ENCODE measurements at places on chromosomes 11 and 22.

GRCh38 chr11:88068848-88069554 is 106.2 kb downstream of the RAB38 start:
- no peak for DNase-seq

DNA sequence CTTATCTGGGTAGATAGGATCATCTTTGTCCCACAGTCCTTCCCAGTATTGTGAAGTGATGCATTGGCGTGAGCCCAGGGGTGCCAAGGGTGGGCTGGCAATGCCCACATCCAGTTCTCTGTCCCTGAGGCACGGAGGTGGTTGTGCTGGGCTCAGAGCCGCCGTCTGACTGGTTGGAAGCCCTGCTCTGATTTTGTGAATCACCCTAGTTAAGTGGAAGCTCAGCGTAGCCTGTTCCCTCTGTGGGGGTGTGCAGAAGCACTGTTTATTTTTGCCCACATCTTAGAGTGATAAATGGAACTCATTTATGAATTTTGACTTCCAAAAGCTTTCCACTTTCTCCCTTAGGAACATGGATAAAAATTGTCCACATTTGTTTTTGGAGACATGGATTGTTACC is 13.6 kb downstream of the BCR start:
- no peak for DNase-seq

DNA sequence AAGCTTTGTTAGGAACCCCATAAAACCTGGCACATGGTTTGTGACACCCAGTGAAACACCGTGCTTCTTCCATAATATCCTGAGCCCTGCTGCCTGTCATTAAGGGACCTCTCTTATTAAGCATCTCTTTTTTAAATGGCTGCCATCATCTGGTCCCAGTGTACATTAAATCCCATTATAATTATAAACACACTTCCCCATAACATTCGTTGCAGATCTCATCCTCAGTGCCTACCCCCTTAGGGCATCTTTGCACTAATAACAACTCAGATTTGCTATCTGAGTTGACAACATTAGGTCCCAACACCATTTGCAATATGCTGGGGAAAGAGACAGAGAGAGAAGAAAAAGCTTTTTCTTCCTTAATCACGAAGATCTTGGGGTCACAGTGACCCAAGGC is 4.7 kb upstream of the ZBTB16 start:
- DNase-seq: no peak

GRCh38 chr11:74849525-74850391 is 99.1 kb downstream of the XRRA1 start:
- no peak for DNase-seq

DNA sequence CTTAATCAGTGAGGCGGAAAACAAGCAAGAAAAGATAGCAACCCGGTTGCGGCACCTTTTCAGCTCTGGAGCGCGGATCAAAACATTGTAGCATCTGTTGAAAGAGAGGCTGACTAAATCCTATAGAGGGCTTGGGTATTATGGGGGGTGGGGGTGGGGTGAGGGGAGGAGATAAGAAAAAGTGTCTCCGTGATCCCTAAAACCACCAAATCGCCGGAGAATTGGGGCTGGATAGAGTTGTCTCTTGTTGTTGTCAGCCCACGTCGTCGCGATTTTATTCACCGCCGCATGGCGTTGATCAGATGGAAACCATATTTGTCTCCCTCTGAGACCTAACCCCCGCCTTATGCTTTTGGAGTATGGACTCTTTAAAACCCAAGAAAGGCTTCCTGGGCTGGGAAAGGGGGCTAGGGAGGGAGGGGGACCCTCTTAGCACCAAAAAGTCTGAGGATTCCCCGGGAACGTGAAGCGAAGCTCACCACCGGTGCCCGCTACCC is 13.0 kb downstream of the PAX6 start:
- DNase-seq: no peak

GRCh38 chr22:36331912-36332622 is 55.7 kb downstream of the MYH9 start:
- DNase-seq: no peak

DNA sequence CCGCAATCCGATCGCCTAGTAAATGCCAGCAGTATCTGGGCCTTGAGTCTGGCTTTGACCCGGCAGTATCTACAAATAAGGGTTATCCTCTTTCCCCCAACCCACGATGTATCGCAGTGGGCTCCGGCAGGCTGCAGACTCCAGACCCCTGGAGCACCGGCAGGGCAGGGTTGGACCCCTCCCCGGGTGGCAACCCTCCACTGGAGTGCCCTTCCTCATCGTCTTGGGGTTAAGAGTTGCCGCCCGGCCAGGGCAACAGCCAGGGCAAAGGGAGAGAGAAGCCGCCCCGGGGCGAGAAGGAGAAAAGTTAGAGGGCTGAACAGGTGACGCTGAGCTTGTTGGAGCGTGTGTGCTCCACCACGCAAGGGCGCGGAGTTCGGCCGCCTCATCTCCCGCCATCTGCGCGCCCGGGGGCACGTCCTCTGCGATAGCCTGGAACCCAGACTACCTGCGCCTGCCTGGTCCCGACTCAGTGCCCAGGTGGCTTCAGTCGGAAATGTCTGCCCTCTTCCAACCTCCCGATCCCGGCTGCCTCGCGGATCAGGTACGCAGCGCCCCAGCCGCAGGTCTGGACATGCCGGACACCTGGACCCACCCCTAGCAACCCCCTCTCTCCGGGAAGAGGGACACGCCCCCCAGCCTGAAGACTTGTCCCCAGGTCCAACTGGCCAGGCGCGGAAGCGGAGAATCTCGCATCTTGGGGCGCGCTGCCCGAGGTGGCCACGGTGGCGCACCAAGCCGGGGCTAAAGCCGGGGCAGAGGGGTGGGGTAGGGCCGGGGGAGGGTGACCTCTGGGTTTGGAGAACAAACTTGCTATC is 1.2 kb downstream of the DSCAML1 start:
- no peak for DNase-seq

DNA sequence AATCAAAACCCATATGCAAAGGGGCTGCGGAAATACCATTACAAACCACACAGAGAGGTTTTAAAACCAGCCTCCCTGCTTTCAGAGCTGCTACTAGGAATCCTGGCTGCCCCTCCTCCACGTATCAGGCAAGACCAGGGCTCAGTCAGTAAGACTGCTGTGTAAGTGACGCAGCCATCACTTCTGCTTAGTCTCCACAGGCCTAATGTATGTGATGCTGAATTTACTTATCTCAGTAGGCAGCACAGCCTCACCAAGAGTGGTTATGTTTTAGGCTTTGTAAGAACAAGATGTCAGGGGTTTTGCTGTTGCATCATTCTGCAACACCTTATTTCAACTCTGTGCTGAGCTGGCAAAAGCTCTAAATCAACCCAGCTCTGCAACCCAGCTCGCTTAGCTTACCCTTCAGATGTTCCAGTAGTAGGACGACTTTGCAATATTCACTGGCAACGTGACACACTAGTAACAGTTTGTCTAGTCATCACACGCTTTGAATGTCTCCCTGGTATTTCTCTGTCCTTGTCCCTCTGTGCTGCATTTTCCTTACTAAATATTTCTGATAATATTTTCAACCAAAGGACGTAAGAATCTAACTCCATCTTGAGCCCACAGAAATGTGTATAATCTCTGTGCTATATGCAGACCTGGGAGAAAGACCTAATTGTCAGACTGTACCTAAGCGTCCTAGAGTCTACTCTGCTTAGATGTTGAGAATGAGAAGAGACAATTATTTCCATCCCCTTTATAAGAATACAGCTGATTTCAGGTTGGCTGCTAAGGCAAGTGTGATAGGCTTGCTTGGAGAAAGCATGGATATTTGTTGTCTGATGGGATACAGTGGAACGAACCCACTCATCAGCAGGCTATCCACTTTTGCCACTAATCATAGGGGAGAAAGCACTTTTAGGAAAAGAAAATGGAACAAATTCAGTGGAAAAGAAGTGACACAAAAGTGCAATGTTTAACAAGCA is 72.2 kb downstream of the LARGE2 start:
- DNase-seq: no peak

DNA sequence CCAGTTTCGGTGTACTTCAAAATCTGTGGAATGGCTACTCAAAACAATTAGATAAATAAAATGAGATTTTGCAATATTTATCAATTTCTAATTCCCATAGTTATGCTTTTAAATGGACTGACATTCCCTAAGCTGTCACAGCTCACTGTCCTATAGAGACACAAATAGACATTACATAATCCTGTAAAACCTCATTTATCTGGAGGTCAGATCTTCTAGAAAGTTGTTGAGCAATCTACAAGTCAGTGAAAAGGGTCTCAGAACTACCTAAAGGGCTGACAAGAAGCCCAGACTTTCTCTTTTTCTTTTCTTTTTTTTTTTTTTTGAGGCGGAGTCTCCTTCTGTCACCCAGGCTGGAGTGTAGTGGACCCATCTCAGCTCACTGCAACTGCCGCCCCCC is 12.0 kb downstream of the ALG8 start:
- no peak for DNase-seq

GRCh38 chr11:28133146-28133545 is 25.0 kb downstream of the METTL15 start:
- no peak for DNase-seq

GRCh38 chr11:61922539-61922938 is 5.2 kb upstream of the RAB3IL1 start:
- no peak for DNase-seq

DNA sequence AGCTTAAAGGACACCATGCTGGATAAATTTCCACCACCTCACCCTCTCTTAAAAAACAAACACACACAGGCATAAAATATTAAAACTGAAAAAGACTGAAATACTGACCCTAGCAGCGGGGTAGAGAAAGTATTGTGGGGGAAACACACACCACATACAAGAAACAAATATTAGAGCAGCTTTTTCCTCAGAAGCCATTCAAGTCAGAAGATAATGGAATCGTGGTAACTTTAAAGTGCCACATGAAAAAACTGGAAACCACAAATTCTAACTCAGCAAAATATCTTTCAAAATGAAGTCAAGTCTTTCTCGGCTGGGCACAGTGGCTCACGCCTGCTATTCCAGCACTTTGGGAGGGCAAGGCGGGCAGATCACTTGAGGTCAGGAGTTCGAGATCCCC is 223.2 kb downstream of the DYNC2H1 start:
- no peak for DNase-seq

GRCh38 chr22:23424031-23424430 is 156.1 kb downstream of the IGLL1 start:
- no peak for DNase-seq

GRCh38 chr11:128048121-128048520 is 539.2 kb downstream of the ETS1 start:
- DNase-seq: no peak

DNA sequence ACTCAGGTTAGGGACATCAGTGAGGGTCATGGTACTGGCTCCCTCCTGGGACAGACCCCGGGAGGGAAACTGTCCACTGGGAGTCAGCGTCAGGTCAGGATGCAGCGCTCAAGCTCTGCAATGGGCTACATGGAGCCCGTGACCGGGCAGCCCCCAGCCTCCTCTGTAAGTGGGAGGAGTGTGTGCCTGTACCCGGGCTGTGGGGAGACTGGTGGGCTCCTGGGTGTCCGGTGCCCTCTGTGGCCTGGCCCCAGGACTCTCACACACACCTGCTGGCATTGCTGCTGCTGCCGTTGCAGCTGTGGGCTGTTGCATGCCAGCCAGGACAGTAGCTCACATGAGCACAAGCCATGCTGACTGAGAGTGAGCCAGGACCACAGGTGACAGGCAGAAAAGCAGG is 630.3 kb downstream of the TBC1D22A start:
- no peak for DNase-seq

- DNase-seq: no peak
Measured at GRCh38 chr22:23110922-23111527, 30.8 kb downstream of the RSPH14 start.

GRCh38 chr11:112302226-112302868 is 41.7 kb upstream of the PLET1 start:
- no peak for DNase-seq

GRCh38 chr22:30566125-30566524 is 8.3 kb downstream of the GAL3ST1 start:
- DNase-seq: no peak

DNA sequence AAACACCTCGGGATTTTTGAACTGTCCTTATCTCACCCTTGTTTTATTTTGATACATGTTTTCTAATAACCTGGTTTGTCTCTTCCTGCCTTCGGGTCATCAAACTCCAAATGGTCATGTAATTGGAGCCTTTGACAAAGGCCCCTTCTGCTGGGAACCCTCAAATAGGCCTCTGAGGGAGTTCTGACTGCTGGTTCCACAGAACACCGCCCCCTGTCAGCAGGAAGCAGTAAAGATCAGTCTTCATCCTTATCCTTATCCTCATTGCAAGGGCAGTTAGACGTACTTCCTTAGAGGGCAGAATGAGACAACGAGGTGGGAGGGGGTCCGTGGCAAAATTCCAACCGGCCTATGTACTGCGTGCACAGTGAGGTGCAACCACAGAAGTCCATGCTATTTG is 12.1 kb downstream of the TRIM51 start:
- no peak for DNase-seq

GRCh38 chr11:34443136-34443535 is 4.4 kb downstream of the CAT start:
- DNase-seq: no peak

DNA sequence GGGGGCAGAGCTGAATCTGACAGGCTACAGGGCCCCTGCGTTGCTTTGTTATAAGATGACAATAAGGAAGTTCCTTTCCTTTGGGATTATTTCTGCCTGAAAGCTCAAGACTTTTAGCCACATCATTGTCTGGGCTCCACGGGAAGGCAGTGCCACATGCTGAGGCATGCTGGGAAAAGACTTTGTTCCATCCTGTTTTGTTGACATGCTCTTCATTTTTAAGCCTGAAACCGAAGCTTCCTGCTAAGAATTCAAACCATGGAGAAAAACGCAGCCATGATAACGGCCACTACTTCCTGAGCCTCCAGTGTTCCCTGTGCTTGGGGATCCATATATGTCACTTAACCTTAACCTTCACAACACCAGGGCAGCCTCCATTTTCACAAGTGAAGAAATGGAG is 5.5 kb upstream of the TCF20 start:
- DNase-seq: no peak

DNA sequence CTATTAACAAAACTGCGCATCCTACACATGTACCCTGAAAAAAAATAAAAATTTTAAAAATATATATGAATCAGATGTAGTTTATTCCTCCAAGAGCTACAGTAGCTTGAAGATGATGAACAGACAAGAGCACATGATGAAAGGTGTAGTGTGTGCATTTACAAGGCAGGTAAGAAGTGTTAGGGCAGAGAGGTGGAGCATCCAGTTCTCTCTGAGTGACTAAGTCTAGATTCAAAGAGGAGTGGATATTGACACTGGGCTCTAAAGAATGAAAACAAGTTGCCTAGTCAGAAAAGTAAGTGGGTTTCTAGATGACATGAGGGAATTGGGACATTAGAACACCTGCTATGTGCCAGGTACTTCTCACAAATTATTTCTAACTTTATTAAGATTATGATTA is 76.0 kb upstream of the CARD18 start:
- no peak for DNase-seq

Data from stimulated activated CD8-positive, alpha-beta memory T cell treated with anti-CD3 and anti-CD28 coated beads, Interleukin-12 subunit alpha, Interleukin-12 subunit beta, amount 100 ng/mL, for 1 hour (primary cell).